ENCODE measurements at places on chromosomes 1 and 21.
A peak's percentile ranks its signal among the peaks of the same experiment; 100 is the strongest.

DNA sequence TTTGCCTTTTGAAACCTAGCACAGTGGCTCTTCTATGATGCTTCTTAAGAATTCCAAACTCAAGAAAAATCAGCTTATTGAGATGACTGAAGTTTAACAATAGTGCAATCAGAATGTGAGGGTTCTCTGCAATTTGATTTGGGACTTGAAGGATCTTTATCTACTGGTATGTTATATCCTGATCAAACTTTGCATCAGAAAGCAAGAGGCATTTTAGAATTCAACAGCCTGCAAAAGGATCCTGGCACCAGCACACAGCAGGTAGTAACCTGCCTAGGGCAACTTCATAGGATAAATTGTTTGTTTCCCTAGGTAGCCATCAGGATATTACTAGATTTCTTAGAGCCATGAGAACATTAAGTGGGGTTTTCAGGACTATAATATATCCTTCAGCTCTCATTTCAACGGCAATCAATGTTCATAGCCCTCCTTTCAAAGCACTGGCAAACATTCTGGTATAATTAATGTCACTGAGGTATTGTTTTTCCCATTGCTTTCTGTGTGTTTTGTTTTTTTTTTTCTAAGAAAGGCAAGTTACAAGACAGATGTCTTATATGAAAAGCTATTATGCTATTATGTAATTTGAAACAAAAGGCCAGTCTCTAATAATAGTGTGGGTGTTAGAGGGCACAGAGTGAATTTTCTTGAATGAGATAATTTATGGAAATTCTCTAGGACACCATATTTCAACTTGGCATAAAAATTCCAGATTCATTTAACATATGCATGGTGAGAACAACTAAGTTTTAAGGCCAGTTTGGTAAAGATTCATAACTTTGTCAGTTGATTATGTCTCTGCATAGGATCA is 34.5 kb downstream of the NTNG1 start:
- DNase-seq: no peak

DNA sequence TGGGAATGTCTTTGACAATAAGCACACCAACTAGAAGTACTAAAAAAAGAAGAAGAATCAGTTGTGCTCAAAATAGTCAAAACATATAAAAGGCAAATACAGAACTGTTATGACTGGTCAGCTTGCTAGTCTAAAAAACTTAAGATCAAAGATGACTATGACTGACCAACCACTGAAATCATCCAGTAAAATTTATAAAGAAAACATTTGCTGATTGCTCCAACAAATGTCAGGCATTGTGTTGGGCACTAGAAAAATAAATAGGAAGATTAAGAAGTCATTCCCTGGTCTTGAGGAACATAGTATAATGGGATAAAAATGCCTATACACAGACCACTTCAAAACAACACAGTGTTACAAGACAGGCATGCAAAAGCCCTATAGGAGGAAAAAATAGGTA is 9.3 kb upstream of the ANGPTL3 start:
- DNase-seq: no peak

DNA sequence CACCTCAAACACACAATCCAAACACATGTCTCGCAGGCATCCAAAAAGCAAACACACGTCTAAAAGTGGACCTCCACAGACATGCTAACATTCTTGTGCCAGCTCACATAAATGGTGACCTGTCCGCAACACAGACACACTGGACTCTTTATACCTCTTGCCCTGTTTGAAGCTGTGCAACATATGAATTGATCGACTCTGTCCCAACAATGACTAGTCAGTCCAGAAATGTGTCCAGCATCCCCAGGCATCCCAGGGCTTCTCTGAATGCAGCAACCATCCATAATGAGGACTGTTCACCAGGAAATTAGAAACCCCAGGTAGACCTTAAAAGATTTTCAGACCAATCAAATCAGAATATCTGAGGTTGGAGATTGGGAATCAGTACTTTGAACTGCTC is 3.2 kb downstream of the DDR2 start:
- DNase-seq: no peak

DNA sequence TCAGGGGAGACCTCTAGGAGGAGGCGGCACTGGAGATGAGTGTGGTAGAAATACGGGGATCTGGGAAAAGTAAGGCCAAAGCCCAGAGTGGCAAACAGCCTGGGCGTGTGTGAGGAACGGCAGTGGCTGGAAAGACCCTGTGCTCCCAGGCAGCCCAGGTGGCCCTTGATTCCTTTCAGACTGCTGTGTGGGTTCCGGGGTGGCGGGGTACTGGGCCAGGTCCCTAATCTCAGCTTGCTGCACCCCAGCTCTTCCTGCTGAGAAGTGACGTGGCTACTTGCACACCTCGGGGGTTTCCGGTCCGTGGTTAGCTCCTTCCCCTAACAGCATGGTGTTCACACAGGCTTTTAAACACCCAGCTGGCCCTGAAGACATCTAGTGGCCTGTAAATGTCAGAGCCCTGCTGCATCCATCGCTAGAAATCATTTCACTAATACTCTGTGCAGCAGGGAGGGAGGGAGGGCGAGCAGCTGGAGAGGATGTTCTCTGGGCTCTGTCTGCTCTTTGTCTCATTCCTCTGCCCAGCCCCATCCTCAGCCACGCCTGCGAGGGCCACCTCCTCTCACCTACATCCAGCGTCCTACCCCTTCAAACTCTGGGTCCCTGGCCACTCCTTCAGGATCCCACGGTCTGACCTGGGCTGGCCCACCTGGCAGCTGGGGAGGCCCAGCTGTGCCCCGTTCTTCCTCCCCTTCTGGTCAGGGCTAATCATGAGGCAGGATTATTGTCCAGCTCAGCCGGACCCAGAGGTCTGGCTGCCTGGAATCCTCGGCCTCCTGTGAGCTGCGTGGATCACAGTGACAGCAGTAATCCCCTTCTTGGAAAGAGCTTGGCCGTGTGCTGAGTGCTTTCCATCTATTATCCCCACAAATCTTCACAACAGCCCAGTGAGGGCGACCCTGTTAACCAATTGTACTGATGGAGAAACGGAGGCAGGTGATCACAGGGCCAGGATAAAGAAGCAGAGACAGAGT is 7.2 kb downstream of the ZDHHC18 start:
- DNase-seq: peak; percentile 74

DNA sequence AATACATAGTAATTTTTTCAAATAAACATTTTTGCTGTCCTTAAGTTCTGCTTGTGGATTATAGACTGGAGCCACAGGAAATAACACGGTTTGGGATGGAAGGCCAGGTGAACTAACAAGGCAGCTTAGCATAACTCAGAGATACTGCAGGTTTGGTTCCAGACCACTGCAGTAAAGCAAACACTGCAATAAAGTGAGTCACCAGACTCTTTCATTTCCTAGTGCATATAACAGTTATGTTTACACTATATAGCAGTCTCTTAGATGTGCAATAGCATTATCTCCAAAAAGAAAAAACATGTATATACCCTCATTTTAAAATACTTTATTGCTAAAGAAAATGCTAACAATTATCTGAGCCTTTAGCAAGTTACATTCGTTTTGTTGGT is 22.0 kb downstream of the LRRC42 start:
- DNase-seq: no peak

DNA sequence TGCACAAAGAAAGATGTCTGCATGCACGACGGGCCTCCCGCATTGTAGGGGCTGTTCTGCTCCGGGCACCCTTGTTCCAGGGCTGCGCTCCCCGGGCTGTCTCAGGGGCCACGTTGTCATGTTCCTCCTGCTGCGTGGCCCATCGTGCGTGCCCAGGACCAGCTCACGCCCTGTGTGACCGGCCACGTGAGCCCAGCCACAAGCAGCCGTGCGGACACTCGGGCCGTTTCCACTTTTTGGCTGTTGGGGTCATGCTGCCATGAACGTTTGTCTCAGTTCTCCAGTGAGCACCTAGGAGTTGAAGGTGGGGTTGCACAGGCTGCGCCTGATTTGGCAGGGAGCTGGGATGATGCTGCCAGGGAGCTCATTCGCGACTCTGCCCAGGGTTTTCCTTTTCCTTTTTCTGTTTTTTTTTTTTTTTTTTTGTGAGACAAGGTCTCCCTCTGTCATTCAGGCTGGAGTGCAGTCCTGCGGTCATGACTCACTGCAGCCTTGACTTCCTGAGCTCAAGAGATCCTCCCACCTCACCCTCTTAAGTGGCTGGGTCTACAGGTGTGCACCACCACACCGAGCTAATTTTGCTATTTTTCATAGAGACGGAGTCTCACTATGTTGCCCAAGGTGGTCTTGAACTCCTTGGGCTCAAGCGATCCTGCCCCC is 17.4 kb downstream of the PDXK start:
- no peak for DNase-seq

GRCh38 chr1:14567056-14567455 is 31.4 kb upstream of the KAZN start:
- DNase-seq: no peak

- DNase-seq: no peak
Observed at GRCh38 chr1:201422436-201423030, 1.0 kb upstream of the TNNI1 start.

- no peak for DNase-seq
Observed at GRCh38 chr1:22112554-22112953, 30.3 kb downstream of the WNT4 start.

DNA sequence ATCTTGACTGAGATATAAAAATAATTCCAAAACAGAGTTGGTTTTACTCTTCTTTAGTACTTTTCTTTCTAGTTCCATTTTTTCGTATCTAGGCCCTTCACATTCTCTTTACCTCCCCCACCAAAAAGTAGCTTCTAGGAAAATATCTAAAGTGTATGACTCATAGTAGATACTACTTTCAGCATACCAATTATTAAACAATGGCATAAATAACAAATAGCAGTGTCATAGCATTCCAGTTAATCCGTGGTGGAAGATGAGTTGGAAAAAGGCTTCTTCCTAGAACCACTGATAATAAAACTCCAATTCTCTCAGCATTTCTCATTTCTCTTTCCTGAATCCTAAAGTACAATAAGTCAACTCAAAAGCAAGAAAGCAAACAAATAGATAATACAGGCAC is 859.0 kb upstream of the B3GALT2 start:
- DNase-seq: no peak

DNA sequence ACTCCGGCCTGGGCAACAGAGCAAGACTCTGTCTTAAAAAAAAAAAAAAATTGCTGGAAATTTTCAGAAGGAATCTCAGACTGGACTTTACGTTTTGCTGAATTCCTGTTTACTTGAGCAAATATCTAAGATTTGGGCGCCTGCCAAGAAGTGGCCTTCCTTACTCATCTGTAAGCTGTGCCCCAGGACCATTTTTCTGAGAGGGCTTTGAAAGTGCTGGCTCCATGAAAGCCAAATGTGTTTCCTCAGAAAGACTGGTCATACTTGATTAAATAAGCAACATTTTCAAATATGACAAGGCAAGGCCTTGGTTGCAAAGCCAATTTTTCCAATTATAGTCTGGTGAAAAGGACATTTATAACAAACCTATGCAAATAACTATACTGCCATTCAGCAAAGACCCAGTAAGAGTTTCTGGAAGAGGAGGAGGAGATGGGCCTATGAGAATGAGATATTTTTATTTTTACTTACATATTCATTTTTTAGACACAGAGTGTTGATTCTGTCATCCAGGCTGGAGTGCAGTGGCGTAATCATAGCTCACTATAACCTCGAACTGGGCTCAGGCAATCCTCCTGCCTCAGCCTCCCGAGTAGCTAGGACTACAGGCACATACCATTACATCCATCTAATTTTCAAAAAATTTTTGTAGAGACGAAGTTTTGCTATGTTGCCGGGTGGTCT is 56.3 kb upstream of the HTR1D start:
- no peak for DNase-seq

- no peak for DNase-seq
Observed at GRCh38 chr1:186738926-186739325, 58.7 kb upstream of the PTGS2 start.

- no peak for DNase-seq
Observed at GRCh38 chr1:94033849-94034248, 87.1 kb downstream of the ABCA4 start.

GRCh38 chr21:28483301-28484035 is 509.2 kb downstream of the LTN1 start:
- no peak for DNase-seq
